ENCODE measurements at places on chromosomes 16 and 17. TPM values are rescaled to one million over a fixed set of nuclear protein-coding genes. Genes with fewer than 3 reads are reported as not detected.

SDR42E1 gene
- total RNA-seq: 7.4 TPM

MLLT6 gene
- total RNA-seq: 192 TPM

METTL9 gene
- 59.2 TPM for total RNA-seq

EFNB3 gene
- not detected for total RNA-seq

CARHSP1 gene
- total RNA-seq: 27.0 TPM

SSTR5 gene
- total RNA-seq: not detected

TBC1D3I gene
- total RNA-seq: 4.4 TPM

SHISA6 gene
- total RNA-seq: not detected

LITAFD gene
- not detected for total RNA-seq

CLEC3A gene
- total RNA-seq: not detected

NACA2 gene
- total RNA-seq: not detected

KRT25 gene
- total RNA-seq: not detected

CAVIN1 gene
- total RNA-seq: 0.10 TPM

DNA sequence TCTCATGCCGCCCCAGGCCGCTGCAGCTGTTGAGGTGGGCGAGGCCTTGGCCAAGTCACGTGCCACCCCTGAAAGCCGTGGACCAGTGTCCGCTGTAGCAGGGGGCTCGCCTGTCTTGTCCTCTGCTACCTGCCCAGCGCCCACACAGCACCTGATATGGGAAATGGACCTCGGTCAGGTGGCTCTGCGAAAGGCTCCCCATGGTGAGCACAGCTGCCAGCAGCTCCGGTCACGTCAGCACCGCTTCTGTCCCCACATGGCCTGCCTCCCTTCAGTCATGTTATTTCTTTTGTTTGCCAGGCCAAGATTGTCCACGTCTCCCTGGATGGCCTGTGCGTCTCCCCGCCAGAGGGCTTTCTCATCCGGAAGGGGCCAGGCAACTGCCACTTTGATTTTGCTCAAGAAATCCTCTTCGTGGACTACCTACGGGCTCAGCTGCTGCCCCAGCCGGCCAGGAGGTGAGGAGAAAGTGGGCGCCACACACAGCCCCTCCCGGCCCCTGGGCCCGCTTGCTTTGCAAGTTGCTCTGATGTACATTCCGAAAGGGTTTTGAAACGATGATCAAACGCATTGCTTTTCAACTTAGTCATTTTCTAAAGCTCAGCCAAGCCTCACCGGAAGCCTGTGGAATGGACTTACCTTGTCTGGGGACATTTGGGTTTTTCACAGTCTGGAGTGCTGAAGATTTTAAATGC is 219.8 kb downstream of the KATNIP start:
- no peak overlapping the region for H3K27ac ChIP-seq
- no peaks in the 10 kb centered on the region for H3K4me1 ChIP-seq
- no peaks in the 10 kb centered on the region for H3K27me3 ChIP-seq
- H3K4me3 ChIP-seq: no peak overlapping the region
- peaks cover 60% of the 10 kb centered on the region for H3K36me3 ChIP-seq

DNA sequence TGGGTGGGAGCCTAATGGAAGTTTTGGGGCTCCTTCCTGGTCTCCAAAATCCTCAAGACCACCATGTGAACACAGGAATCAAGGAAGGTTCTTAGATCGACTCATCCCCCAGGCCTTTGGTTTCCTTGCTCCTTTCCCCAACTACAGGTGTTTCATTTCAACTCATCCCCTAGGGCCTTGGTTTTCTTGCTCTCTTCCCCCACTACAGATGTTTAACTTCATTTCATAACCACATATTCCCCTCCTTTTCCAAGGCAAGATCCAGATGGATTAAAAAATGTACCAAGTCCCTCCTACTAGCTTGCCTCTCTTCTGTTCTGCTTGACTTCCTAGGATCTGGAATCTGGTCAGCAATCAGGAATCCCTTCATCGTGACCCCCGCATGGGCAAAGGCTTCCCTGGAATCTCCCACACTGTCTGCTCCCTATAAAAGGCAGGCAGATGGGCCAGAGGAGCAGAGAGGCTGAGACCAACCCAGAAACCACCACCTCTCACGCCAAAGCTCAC is at the start of gene CCL11:
CCL11 (plus strand) TSS at position 457 of the 507 bp plus-strand sequence. CDS start 67 bp downstream, outside the sequence.
- H3K36me3 ChIP-seq: no peaks in the 10 kb centered on the region
- no peak within 1 kb of the TSS for H3K4me3 ChIP-seq
- peaks cover 34% of the 10 kb centered on the region for H3K27me3 ChIP-seq
- no peaks in the 10 kb centered on the region for H3K4me1 ChIP-seq
- DNase-seq: no peak
- no peak within 1 kb of the TSS for H3K27ac ChIP-seq

DNA sequence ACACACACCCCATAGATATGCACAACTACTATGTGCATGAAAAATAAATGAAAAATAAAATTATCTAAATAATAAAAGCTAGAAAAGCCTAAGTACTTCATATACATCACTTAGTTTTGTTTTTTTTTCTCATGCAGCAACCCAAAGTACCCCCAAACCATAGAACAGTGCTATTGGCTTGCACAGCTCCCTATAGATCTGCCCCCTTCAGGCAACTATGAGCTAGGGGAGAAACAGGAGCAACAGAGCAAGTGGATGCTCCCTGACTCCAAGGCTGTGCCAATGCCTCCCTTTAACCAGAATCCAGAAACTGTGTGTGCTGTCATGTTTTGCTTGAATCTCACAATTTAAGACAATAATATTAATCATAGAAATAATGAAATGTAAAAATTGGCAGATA is 605.5 kb downstream of the TOX3 start:
- H3K4me3 ChIP-seq: no peak overlapping the region
- no peak overlapping the region for H3K27ac ChIP-seq
- H3K36me3 ChIP-seq: no peaks in the 10 kb centered on the region
- H3K27me3 ChIP-seq: no peaks in the 10 kb centered on the region

- H3K27ac ChIP-seq: no peak overlapping the region
- H3K4me1 ChIP-seq: peaks cover 17% of the 10 kb centered on the region
- H3K36me3 ChIP-seq: no peaks in the 10 kb centered on the region
- H3K4me3 ChIP-seq: no peak overlapping the region
- H3K27me3 ChIP-seq: peaks cover 83% of the 10 kb centered on the region
- DNase-seq: no peak
Observed at GRCh38 chr16:86502856-86503748, 7.2 kb upstream of the FOXF1 start.

GRCh38 chr16:58475091-58475619 is 24.8 kb upstream of the NDRG4 start:
- no peak overlapping the region for H3K4me3 ChIP-seq
- no peak overlapping the region for H3K27ac ChIP-seq
- peaks cover 4% of the 10 kb centered on the region for H3K4me1 ChIP-seq
- H3K27me3 ChIP-seq: peaks cover 5% of the 10 kb centered on the region
- no peak for DNase-seq
- H3K36me3 ChIP-seq: no peaks in the 10 kb centered on the region

DNA sequence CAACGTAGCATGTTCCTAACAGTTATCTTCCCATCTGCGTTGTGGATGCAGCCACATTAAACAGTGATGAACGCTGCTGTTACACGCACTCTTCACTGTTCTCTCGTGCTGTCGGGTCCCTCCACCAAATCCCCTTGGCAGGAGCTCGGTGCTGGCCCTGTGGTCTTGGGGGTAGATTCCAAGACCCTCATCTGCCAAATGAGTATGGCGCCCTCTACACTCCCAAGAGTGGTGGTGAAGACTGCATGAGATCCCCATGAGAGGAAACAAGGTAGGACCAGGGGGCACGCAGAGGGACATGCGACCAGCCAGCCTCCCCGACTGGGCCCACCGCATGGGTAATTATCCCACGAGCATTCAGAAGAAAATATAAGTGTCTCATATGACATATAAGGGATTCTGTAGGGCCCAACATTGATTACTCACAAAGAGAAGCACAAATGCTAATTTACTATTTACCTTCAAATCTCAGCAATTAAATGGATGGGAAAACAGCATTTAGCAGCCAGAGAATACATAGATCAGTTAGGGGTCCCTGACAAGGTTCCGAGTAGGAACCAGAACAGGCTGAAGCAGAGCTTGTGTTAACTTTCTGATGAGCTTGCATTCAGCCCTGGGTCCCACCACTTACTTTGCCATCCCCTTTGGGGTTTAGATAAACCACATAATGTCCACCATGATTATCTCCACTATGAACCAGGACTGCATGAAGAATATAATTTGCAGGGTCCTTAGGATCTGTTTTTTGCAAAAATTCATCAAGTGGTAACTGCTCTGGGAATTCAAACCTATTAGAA is 23.8 kb downstream of the LITAFD start:
- no peaks in the 10 kb centered on the region for H3K27me3 ChIP-seq
- peaks cover under 1% of the 10 kb centered on the region for H3K4me1 ChIP-seq
- no peak overlapping the region for H3K27ac ChIP-seq
- H3K4me3 ChIP-seq: no peak overlapping the region
- DNase-seq: no peak

GRCh38 chr16:30063893-30064728 is 1.4 kb upstream of the ALDOA start:
- H3K27ac ChIP-seq: peak overlapping the region; percentile 99
- DNase-seq: peak; percentile 56
- H3K4me1 ChIP-seq: peaks cover 32% of the 10 kb centered on the region
- H3K36me3 ChIP-seq: peaks cover 27% of the 10 kb centered on the region
- H3K4me3 ChIP-seq: peak overlapping the region; percentile 99

- H3K4me1 ChIP-seq: no peaks in the 10 kb centered on the region
- H3K27me3 ChIP-seq: peaks cover 5% of the 10 kb centered on the region
- no peaks in the 10 kb centered on the region for H3K36me3 ChIP-seq
- no peak overlapping the region for H3K27ac ChIP-seq
- DNase-seq: no peak
- H3K4me3 ChIP-seq: no peak overlapping the region
Observed at GRCh38 chr17:5694551-5694950, 110.2 kb upstream of the NLRP1 start.

GRCh38 chr16:70694868-70695218 is 9.0 kb upstream of the MTSS2 start:
- peaks cover 41% of the 10 kb centered on the region for H3K36me3 ChIP-seq
- no peak for DNase-seq
- no peaks in the 10 kb centered on the region for H3K27me3 ChIP-seq
- H3K4me1 ChIP-seq: no peaks in the 10 kb centered on the region

DNA sequence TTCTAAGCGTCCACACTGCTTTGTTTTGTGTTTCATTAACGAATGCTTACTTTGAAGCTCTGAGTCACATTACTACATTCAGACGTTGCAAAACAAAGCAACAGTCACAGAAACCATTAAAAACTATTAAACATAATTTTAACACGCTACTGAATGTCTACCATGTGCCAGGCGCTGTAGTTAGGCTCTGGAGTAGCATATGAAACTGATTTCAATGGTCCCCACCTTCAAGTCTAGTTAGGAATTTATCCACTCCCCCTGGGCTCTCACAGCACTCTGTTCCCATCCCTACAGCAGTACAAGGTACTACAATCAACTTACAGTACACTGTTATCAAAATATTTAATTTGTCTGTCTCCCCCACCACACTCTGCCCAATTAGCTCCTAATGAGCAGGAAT is 631 bp downstream of the UTP6 start:
- H3K27me3 ChIP-seq: no peaks in the 10 kb centered on the region
- no peak for DNase-seq
- peaks cover 31% of the 10 kb centered on the region for H3K36me3 ChIP-seq
- H3K4me3 ChIP-seq: no peak overlapping the region

GRCh38 chr17:61048376-61049106 is 351.1 kb upstream of the TBX2 start:
- no peaks in the 10 kb centered on the region for H3K27me3 ChIP-seq
- DNase-seq: no peak
- no peak overlapping the region for H3K4me3 ChIP-seq
- H3K4me1 ChIP-seq: no peaks in the 10 kb centered on the region
- peaks cover 4% of the 10 kb centered on the region for H3K36me3 ChIP-seq

GRCh38 chr16:69105501-69106361 is at the start of gene HAS3:
Gene HAS3, plus strand, starts transcription at chr16:69105653. Its CDS starts 3,743 bp downstream, at chr16:69109396.
- peak; percentile 38 for DNase-seq
- H3K36me3 ChIP-seq: peaks cover 15% of the 10 kb centered on the region
- H3K4me1 ChIP-seq: peaks cover 18% of the 10 kb centered on the region
- peak within 1 kb of the TSS; percentile 66 for H3K27ac ChIP-seq
- peak within 1 kb of the TSS; percentile 86 for H3K4me3 ChIP-seq
- H3K27me3 ChIP-seq: peaks cover 34% of the 10 kb centered on the region

DNA sequence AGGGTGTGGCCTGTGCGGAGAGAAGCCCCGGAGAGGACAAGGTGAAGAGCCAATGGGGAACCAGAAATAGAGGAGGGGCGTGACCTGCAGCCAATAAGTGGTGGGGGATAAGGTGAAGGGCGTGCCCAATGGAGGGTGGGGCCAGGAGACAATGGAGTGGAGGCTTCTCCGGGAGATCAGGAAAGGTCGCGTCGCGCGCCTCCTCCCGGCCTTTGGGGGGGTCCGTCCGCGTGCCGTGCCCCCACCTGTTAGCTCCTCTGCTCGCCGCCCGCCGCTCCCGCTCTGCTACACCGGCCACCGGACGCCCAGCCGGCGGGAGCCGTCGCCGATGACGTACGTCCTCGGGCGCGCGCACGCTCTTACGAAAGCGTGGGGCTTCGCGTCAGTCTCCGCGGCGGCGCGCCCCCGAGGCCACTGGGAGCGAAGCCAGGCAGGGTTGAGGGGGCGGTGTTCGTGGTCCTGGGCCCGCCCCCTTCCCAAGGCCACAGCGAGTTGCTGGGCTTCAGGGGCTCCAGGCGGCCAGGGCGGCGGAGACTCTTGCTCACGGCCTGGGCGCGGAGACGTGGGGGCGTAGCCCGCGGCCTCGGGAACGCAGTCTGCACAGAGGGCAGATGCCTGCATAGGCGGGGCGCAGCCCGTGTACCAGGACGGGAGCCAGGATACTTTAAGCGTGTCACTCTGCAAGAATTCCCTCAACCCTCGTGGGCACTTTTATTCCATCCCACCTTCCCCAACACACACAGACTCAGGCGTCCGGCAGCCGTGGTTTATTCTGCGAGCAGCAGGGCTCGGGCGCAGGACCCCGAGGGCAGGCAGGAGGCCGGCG is at the start of gene MATCAP1:
MATCAP1 (minus strand) TSS at position 337 of the 826 bp plus-strand sequence. CDS start 3,353 bp downstream, outside the sequence.
- H3K4me1 ChIP-seq: peaks cover 14% of the 10 kb centered on the region
- peak; percentile 94 for DNase-seq
- H3K4me3 ChIP-seq: peak within 1 kb of the TSS; percentile 85
- H3K36me3 ChIP-seq: no peaks in the 10 kb centered on the region

DNA sequence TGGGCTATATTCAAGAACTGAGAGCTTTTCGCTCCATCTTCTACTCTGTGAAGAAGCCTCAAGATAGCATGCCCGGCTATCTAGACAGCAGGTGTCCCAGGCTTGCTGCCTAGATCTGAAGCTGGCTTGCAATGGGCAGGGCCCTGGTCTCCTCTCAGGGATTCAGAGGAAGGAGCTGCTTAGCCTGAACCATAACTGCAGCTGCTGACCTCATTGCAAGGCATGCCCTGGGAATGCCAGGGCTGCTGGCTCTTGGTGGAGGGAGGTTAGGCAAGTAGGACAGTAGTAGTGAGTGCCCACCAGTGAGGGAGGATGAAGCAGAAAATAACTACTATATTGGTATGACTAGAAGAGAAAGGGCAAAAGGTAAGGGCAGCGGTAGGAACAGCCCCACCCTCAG is 21.3 kb upstream of the SLC35B1 start:
- H3K4me1 ChIP-seq: peaks cover 52% of the 10 kb centered on the region
- peaks cover 73% of the 10 kb centered on the region for H3K36me3 ChIP-seq
- no peaks in the 10 kb centered on the region for H3K27me3 ChIP-seq
- H3K27ac ChIP-seq: no peak overlapping the region
- DNase-seq: no peak
